Stimulated activated CD4-positive, alpha-beta T cell treated with anti-CD3 and anti-CD28 coated beads, Interleukin-1b, Interleukin-23, amount 100 ng/mL, for 1 hour (primary cell): ENCODE measurements at places on chromosomes 3 and 15.

DNA sequence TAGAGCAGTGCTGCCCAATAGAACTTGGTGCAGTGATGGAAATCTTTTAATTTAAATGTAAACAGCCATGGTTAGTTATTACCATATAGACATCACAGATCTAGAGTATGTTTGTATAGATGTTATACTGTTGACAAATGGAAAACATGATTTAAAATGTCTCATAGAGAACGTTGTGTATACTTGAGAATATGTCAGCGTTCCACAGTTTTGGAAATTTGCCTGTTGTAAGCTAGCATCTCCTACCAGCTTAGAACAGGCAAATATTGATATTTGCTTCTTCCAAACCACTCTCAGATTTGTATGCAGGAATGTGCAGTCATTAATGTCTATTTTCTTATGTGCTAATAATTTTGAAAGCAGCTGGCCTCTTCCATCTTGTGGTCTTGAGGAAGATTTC, 8.4 kb upstream of the LXN start:
- no peak for DNase-seq

DNA sequence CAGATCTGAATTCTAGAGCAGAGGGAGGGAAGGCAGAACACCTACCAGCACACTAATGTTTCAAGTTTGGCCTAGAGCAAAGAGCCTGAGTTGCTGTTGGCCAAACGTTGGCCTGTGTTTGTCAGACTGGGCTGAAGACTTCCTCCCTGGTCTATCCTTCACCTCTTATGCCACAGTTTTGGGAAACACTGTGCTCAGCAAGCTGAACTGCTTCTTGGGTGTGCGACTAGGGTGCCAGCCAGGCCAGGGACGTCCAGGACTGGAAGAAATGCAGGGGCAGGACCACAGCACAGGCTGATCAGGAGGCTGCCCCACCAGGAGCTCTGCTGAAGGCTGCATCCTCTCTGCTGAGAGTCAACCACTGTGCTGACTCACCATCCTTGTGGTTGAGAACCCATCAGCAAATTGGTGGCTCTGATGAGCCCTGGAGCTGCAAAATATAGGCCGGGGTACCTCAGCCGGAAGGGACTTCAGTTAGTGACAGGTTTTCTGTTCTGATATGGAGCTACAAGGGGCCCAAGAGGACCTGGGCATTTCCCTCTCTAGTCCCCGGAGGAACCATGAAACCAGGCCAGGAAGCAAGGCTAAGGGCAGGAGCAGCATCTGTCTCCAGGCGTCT, 131.6 kb upstream of the RASGRP1 start:
- DNase-seq = no peak

GRCh38 chr15:26033493-26033892, 170.4 kb upstream of the ATP10A start:
- no peak for DNase-seq

- DNase-seq = no peak
These were observed 4.2 kb upstream of the FAM131A start for GRCh38 chr3:184333190-184333589.

GRCh38 chr3:37481982-37482381, 307.6 kb upstream of the LRRFIP2 start:
- DNase-seq = no peak

GRCh38 chr3:181076558-181076957, 87.0 kb upstream of the DNAJC19 start:
- no peak for DNase-seq

DNA sequence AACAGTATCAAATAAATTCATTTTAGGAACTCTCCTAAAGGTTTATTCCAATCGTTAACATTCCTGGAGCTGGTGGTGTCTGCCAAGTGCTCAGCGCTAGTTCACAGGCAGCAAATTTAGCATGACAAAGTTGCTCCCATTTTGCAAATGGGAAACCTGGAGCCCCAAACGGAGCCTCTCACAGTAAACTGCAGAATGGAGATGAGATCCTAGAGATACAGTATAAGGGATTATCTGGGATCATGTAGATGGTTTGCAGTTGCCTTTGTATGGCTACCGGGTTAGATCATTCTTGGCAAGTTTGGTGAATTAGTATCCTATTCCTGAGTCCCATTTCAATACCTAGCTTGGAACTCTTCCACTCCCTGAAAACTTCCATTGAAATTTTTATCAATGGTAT, 173.7 kb downstream of the CDIN1 start:
- DNase-seq = no peak

- no peak for DNase-seq
These were observed 165.8 kb upstream of the KCNMB2 start for GRCh38 chr3:178370387-178370786.

- DNase-seq = no peak
These were observed 1.9 kb upstream of the LOXL1 start for GRCh38 chr15:73924171-73924921.

DNA sequence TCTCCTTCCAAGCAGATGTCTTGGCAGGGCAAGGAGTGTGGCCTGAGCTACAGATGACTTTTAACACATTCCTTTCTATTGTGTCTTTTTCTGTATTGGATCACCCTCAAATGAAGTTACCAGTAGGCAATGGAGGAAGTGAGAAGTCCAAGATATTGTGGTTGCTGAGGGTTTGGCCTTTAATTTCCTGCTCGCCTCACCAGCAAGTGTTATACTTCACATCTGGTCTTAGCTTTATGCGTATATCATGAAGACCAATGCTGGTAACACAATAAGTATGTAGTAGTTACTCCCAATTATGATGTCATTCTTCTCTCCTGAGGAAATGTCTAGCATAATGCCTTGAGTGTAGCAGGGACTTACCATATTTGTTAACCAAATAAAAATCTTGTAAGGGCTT, 179.9 kb downstream of the ZIC1 start:
- DNase-seq = no peak

GRCh38 chr3:50210510-50211367, 5.7 kb downstream of the SLC38A3 start:
- DNase-seq = no peak

DNA sequence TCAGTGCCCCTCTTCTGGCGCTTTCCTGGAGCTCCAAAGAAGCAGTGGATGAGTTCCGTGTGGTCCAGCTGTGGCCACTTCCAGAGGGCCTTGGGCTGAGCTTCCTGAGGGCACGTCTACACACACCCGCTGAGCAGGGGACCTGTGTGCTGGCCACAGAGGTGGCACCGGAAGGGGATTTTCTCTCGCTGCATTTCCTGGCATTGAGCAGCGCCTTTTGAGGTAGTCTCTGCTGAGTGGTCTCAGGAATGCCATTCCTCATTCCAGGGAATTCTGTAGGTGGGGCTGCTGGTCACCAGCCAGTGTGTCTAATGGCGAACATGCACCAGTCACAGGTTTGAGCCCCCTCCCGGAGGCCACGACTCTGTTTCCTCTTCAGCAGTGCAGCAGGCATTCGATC, 48.1 kb downstream of the AMOTL2 start:
- DNase-seq = no peak

GRCh38 chr3:48047841-48048464, 31.7 kb upstream of the MAP4 start:
- no peak for DNase-seq

DNA sequence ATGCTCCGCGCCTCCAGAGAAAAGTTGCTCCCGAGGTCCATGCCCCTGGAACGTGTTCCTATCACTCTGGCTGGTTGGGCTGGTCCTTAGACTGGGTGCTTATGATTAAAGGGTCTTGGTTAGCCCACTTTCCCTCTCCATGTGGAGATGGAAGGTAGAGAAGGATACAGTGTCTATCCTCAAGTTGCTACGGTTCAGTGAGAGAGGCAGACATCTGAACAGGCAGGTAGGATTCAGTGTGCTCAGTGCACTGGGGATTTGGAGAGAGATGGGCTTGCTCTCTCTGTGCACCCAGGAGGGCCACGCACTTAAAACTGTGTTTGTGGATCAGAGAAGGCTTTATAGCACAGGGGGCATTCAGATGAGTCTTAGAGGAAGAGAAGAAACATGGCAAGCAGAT, 63.0 kb downstream of the RPL39L start:
- DNase-seq = no peak

- no peak for DNase-seq
These were observed 407.2 kb downstream of the FOXP1 start for GRCh38 chr3:71176366-71176765.

- no peak for DNase-seq
These were observed 124.3 kb downstream of the ABI3BP start for GRCh38 chr3:100868894-100869293.

GRCh38 chr3:13042715-13043271, 30.4 kb downstream of the IQSEC1 start:
- DNase-seq = no peak

- DNase-seq = no peak
These were observed 7.2 kb upstream of the FAM174B start for GRCh38 chr15:92662762-92663161.

- no peak for DNase-seq
These were observed 16.0 kb downstream of the RMDN3 start for GRCh38 chr15:40739047-40739446.

GRCh38 chr3:27171113-27171512, 198.1 kb downstream of the NEK10 start:
- DNase-seq = no peak

GRCh38 chr3:169286992-169287391, 376.5 kb downstream of the MECOM start:
- DNase-seq = no peak

- DNase-seq = no peak
These were observed 237.7 kb upstream of the ST8SIA2 start for GRCh38 chr15:92155934-92156333.

GRCh38 chr3:63528325-63529000, 124.0 kb upstream of the SNTN start:
- DNase-seq = no peak

DNA sequence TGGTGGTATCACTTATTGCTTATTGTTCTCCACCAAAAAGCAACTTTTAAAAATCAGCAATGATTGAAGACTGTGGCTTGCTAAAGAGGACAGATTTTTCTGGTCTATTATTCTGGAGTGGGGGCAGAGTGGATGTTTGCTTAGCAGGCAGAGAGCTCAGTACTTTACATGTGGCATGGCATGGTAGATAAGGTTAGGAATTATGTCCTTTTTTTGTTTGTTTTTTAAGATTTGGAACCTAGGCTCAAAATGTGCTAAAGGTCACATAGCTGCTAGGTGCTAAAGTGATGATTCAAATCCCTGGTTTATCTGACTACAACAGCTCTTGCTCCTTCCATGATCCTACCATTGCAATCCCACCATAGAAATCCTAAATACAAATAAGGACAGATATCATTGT, 331.0 kb upstream of the ADAMTS9 start:
- DNase-seq = no peak

DNA sequence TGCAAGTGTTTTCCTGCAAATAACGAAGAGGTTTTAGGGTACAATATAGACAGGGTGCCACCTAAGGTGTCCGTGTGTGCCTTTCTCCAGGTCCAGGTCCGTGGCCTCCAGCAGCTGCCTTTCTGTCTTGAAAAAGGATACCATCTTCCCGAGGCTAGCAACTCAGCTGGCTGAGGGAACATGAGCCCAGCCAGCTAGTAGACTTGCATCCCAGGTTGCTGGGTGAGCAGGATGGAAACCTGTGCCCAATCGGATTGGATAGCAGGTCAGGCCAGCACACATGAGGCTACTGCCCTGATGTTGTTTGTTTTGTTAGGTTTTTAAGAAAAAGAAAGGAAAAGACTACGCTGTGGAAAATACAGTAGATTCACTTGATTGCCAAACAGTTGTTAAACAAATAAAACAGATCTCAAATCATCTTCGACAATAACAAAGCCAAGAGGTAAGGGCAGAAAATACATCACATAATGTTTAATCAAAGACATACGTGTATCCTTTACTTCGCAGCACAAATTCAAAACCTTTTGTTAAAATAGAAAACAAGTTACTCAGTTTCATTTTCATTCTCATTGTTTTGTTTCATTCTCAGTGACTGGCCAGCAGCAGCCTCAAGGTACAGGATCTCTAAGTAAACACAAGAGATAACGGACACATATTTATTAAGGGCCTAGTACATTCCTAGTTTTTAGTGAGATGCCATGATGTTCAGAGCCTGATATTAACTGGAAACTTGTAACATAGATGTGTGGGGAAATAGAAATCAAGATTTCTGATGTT, 661.2 kb upstream of the NR2F2 start:
- DNase-seq = no peak

DNA sequence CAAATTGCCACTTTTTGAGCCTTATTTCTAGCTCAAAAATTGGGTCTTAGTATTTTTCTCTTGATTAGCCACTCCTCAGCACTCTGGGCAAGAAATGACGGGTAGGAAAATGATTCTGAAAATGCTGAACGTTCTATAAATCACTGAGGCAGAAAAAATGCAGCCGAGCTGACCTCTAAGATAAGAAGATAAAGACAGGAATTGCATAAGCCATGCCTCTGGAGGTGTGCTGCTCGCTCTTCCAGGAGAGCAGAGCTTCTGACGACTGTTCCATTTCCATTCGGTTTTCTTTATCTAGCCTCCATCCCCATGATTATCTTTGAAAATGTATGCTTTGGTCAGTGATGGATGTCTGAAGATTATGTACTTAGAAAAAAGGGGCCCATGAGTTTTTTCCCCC, 558.8 kb upstream of the ADAMTS9 start:
- DNase-seq = no peak

DNA sequence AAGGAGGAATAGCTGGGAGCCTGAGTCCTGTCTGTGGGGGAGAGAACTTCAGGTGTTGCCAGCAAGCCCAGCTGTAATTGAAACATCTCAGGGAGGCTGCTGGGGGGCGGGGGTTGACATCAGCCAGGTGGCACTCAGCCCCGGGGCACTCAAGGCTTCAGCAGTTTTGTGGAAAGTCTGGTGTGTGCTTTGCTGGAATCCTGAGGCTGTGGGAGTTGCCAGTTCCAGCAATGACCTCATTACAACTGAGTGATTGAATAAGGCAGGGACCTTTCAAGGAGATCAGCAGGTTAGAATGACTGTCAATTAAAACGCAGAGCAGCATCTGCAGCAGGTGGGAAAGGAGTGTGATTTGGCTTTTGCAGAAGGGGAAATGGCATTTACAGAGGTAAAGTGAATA, 75.7 kb downstream of the FAM43A start:
- DNase-seq = no peak

- no peak for DNase-seq
These were observed 21.9 kb downstream of the ABTB1 start for GRCh38 chr3:127694467-127695215.

DNA sequence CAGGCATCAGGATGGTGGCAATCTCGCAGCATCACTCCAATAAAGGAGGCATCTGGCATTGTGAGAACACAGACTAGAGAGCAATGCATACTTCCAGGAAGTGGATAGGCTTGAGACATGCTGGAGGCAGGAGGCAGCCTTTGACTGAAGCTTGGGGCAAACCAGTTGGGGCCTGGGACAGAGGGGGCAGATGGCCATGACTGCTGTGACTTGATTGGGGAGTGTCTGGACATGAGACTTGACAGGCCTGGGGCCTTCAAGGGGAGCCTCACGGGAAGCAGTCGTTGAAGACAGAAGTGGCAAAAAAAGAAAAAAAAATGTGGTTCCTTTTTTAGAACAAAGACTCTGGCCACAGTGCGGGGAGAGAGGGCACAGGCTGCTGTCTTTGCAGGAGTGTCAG, 44.7 kb upstream of the CHRNA7 start:
- DNase-seq = no peak
